ENCODE measurements at places on chromosomes 6 and 20. TPM values are rescaled to one million over a fixed set of nuclear protein-coding genes. Genes with fewer than 3 reads are reported as not detected.

CRISP3 gene
- total RNA-seq: not detected

PCSK2 gene
- not detected for total RNA-seq

ELOVL2 gene
- 6.9 TPM for total RNA-seq

GPR6 gene
- total RNA-seq: not detected

IMPG1 gene
- total RNA-seq: not detected

Measured in A549 treated with Hydrocortisone at 1 μM for 4 hours (cell line).